ENCODE measurements at places on chromosomes 7 and 10. TPM values are rescaled to one million over a fixed set of nuclear protein-coding genes. Genes with fewer than 3 reads are reported as not detected.

Gene DNA2
- total RNA-seq = 1.3 TPM

Gene PPP1R17
- not detected for total RNA-seq

Gene SCRN1
- 33.3 TPM for total RNA-seq

Gene CCL26
- 3.3 TPM for total RNA-seq

Gene TRIM73
- 0.55 TPM for total RNA-seq

Gene NUDCD3
- 50.6 TPM for total RNA-seq

Gene TMEM176B
- 227 TPM for total RNA-seq

Gene GIMAP6
- 21.5 TPM for total RNA-seq

Gene TCAF2
- total RNA-seq = 0.19 TPM

- DNase-seq = no peak
Measured at GRCh38 chr10:77629775-77630506, 7.7 kb downstream of the KCNMA1 start.

DNA sequence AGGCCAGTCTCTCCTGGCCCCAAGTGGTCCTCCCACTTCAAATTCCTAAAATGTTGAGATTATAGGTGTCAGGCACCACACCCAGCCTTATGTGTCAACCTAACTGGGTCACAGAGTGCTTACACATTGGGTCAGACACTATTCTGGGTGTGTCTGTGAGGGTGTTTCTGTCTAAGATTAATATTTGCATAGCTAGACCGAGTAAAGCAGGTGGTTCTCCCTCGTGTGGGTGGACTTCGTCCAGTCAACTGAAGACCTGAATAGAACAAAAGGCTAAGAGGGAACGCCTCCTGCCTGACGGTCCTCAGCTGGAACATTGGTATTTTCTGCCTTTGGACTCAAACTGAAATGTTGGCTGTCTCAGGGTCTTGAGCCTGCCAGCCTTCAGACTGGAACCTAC is 11.5 kb downstream of the PPIF start:
- DNase-seq = no peak

GRCh38 chr10:48944171-48944570 is 4.5 kb upstream of the LRRC18 start:
- DNase-seq = no peak

Measured in right atrium auricular region (tissue), 2 donors.